ENCODE measurements at places on chromosomes 12 and 14.

- DNase-seq, result peak; percentile 47
Observed at GRCh38 chr12:109775172-109775881, 57.9 kb downstream of the TRPV4 start.

DNA sequence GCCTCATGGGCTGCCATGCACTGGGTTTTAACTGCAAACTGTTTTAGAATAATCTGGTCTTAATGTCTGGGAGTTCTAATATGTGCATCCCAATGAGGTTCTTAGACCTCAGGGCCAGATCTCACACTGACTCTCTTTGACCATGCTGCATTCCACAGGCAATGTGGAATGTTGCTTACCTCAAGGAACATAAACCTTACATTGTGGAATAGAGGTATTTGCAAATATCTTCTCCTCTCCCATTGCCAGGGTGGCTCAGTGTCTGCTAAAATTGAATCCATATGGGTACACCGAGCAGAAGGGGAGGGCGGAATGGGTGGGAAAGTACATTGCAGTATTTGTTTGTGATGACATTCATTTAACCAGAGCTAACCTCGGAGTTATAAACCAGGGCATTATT lies 78.6 kb downstream of the CHST11 start:
- DNase-seq, result no peak

- DNase-seq, result no peak
Observed at GRCh38 chr12:18567787-18568186, 170.0 kb downstream of the PLCZ1 start.

GRCh38 chr12:124863416-124864325 lies at the start of gene SCARB1:
SCARB1 (minus strand) TSS chr12:124863864; CDS start chr12:124863720, 144 bp downstream.
- DNase-seq, result peak; percentile 43

- DNase-seq, result no peak
Observed at GRCh38 chr12:111443586-111443985, 37.9 kb downstream of the SH2B3 start.

- no peak for DNase-seq
Observed at GRCh38 chr14:36442824-36443241, 77.2 kb downstream of the NKX2-1 start.

GRCh38 chr12:69151254-69151764 lies 88.1 kb upstream of the CPSF6 start:
- no peak for DNase-seq

DNA sequence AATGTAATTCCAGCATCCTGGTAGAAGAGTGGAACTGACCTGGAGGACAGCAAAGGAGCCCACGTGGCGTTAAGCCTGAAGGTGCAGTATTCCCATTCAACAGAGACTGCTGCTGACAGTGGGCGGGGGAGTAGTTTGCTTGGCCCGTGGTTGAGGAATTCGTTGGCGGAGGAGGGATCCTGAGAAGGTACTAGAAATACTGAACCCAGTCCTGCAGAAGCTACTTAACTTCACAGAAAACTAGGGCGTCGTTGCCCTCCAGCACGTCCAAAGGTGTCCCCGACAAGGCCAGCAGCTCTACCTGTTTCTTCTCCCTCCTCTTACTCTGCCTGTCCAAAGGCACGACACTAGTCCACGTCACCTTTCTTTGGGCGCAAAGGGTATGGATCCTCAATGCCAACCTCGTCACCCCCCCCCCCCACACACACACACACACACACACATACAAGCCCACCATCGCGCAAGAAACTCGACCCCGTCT lies 303 bp downstream of the PUS7L start:
- no peak for DNase-seq

DNA sequence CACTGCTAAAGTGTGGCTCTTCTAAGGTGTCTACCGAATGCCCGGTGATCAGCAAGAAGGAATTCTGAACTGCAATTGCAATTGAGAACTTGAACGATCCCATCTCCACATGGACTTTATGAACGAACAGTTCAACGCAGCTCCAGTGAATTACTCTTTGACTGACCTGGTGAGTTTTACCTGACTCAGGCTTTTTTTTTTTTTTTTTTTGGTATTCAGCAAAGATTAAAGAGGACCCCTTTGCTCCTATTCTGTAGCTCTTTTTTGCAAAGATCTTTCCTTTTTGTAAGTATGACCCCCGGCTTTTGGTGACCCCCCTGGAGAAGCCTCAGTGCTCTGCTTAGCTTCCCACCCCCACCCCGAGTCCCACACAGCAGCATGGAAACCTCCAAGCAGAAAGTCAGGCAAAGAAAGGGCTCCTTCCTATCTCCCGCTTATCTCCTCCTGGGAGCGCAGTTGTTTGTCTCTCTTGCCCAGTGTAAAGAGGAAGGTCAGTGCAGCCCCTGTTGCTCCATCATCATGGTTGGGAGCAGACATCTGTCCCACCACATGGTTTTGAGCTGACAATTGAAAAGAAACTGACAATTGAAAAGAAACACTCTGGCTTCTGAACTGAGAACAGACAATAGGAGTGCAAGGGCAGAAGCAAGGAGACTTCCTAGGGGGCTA lies 72.1 kb upstream of the DIO3 start:
- DNase-seq, result no peak

GRCh38 chr14:101834800-101835547 lies 73.5 kb downstream of the PPP2R5C start:
- DNase-seq, result no peak

DNA sequence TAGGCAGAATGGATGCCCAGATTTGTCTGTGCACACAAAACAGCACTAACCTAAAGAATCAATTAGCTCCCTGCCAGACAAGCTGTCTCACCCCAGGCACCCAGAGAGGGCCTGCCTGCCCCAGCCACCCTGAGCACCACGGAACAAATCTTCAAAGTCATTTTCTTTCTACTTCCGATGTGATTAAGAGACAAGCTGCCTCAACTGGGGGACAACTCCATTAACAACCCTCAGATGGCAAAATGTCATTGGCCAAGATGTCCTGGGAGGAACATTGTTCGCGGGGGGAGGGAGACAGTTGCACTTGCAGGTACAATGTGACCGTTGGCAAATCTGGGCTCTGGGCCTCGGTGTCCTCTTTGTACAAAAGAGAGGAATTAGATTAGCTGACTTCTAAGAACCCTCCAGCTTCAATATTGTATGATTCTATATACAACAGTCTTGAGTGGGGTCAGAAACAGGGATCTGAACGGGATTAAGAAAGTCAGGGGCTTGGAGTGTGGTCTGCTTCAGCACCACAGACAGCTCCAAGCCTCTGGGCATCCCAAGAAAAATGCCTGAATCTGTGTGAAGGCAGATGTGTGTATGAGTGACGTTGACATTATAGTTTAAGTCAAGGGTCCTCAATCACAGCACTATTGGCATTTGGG lies 42.8 kb upstream of the CMKLR1 start:
- DNase-seq, result no peak

DNA sequence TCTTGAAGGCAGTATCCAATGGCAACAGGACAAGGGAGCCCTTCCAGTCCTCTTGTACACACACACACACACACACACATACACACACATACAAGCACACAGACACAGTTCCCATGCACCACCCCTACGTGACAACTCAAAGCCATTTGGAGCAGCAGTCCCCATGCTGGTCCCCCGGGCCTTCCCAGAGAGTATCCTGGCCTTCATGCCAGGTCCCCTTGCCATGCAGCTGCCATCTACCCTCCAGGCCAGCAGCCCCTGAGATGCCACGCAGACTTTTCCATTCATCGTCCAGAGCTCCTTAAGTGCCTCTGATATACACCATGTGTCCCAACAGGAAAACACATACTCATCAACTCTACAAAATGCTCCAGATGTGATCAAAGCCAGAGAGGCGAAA lies 159.5 kb downstream of the ANO2 start:
- DNase-seq, result no peak

DNA sequence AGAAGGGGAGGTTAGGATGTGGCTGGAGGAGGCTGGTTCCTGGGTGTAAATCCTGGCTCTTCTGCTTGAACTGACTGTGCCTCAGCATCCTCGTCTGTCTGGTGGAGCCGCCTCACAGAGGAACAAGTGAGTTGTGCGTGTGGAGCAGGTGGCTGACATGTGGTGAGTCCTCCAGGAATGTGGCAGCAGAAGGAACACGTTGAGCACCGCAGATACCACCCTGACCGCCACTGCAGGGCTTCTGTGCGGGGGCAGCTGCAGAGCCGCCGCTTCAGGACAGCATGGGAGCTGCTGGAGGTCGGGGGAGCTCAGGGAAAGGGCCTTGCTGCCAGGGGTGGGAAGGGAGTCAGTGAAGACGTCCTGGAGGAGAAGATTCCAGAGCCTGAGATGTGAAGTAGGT lies 48.9 kb downstream of the TRAF3 start:
- no peak for DNase-seq

- no peak for DNase-seq
Observed at GRCh38 chr12:66916189-66916588, 237.3 kb upstream of the GRIP1 start.

GRCh38 chr12:10497602-10498001 lies 8.1 kb upstream of the EIF2S3B start:
- DNase-seq, result peak; percentile 15

- DNase-seq, result no peak
Observed at GRCh38 chr12:91579516-91580263, 397.1 kb upstream of the DCN start.

DNA sequence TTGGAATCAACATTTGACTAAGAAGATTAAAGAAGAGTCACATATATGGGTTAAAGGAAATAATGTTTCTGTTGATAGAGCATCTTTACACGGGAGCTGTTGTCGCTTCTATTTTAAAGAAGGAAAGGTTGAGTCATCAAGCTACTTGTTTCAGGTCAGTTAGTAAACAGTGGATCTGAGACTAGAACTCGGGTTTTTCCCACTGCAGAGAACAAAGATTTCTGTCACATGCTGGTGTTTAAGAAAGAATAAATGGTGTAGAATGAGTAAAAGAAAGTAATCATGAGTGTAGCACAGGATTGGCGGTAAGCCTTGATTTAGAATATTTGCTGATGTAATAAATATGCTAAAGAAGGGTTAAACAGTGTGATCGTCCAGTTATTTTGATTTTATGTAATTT lies 455.5 kb downstream of the AEBP2 start:
- no peak for DNase-seq

- DNase-seq, result no peak
Observed at GRCh38 chr14:68958553-68958952, 20.5 kb downstream of the ACTN1 start.

DNA sequence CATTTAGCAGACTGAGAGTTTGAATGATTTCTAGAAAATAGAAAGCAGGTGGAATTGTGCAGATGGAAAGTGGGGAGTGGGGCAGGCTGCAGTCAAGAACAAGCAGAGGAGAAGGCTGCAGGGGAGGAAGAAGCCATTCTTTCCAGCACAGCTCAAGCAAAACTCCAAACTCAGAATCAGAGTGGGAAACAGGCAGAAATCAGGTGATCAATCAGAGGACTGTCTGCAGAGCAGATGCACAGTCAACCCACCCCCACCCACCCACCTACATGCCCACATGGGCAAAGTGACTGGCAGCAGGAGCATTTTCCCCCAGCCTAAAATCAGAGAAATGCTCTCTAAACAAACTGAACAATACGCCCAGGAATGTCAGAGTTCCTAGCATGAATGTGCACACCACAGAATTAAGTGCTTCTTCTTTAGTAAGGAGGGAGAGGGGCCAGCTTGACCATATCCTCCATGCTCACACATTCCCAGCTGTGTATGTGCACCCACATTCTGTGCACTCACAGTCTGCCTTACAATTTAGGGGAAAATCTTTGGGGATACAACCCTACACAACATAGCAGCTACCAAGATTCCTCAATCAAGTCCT lies 194.1 kb upstream of the PLEKHA5 start:
- no peak for DNase-seq

- DNase-seq, result no peak
Observed at GRCh38 chr12:76143343-76144244, 59.1 kb upstream of the NAP1L1 start.

DNA sequence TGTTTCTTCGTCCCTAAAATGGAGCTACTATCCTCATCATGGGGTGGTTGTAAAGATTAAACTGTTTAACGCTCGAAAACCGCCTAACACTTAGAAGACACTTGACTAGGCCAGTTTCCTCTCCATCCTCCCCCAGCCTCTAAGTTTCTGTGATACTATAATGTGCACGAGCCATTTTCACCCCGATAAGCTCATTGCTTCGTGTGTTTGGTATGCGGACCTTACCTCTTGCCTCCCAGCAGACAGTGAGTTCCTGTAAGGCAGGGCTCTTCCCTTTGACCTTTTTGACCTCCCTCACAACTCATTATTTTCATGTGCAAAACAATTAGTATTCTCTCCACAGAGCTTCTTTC lies 499 bp upstream of the GXYLT1 start:
- no peak for DNase-seq

GRCh38 chr14:22071006-22071405 lies 397.4 kb upstream of the OR4E1 start:
- DNase-seq, result no peak

- no peak for DNase-seq
Observed at GRCh38 chr14:64721391-64721791, 17.2 kb downstream of the PLEKHG3 start.

DNA sequence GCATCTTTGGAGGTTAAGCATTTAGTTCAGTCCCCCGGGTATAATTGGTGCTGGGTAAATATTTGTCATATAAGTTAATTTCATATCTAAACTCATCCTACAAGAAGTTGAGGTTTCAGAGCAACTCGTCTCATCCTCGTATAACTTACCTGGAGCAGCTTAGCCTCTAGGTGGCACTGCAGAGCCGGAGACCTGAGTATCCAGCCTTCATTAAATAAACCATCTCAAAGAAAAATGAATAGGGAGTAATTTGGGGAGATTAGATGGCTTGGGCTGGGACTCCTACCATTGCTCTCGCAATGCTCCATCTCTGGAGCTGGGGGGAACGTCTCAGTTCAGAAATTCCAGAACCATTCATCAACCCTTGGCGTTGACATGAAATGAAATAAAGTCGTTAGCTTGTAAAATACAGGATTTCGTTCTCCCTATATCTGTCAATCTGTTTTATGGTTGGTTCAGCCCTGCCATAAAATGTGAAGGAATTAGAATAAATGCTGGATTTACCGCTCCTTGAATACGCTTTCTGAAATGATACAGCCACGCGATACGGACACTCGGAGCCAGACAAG lies 122.9 kb upstream of the TMEM132D start:
- DNase-seq, result no peak

DNA sequence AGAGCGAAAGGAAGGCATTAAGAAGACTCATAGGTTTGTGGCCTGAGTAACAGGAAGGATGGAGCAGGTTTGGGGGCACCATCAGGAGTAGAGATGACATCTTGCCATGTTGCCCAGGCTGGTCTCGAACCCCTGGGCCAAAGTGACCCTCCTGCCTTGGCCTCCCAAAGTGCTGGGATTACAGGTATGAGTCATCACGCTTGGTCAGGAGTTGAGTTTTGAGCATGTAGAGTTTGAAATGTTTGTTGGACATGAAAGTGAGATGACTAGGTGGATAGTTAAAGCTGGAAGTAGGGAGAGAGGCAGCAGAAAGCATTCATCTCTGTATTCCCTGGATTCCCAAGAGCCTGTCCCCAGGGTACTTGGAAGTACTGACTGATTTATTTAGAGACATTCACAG lies 112.6 kb downstream of the ERC1 start:
- DNase-seq, result no peak

DNA sequence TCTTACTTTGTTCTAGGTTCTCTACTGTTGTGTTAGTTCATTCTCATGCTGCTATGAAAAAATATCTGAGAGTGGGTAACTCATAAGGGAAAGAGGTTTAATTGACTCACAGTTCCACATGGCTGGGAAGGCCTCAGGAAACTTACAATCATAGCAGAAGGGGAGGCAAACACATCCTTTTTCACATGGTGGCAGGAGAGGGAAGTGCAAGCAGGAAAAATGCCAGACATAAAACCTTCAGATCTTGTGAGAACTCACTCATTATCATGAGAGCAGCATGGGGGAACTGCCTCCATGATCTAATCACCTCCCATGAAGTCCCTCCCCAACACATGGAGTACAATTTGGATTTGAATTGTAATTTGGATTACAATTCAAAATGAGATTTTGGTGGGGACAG lies 69.6 kb downstream of the MGST1 start:
- DNase-seq, result no peak

GRCh38 chr12:87385322-87385721 lies 643.9 kb downstream of the C12orf50 start:
- no peak for DNase-seq
